ENCODE measurements at places on chromosomes 11 and 22.
A peak's percentile ranks its signal among the peaks of the same experiment; 100 is the strongest.

GRCh38 chr11:116881143-116881542 is 43.7 kb upstream of the APOA1 start:
- DNase-seq, result no peak

DNA sequence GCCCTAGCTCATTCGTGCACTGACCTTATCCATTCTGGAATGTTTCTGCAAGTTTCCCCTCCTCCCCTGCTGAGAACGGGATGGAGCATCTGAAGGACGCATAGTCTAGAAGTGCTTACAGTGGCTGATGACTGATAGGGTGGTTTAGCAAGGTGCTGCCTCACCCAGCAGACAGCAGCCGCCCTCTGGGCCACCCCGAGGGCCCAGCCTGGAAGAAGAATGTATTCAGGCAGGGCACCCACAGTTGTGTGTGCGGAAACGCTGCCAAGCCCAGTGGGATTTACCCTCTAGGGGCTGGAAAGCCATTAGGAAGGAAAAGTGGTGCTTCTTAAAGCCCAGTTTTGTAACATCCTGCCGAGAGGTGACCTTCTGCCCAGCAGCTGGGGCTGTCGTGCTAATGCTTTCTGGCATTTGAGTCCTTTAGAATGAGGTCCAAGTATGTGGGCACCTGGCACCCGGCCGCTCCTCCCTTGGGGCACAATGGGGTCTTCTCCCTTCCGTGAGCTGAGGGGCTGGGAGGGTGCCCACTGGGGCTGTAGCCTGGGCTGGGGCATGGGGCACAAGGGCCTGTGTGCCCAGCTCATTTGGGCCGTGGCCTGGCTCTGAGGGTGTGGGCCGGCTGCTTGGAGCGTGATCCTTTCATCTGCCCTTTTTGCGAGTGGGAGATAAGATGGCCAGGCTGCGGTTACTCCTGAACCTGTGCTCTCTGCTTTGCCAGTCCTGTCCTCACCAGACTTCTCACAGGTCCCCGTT is 14.4 kb downstream of the FBLN1 start:
- DNase-seq, result peak; percentile 72

- no peak for DNase-seq
These were observed 162.3 kb upstream of the GRK3 start for GRCh38 chr22:25402160-25402500.

DNA sequence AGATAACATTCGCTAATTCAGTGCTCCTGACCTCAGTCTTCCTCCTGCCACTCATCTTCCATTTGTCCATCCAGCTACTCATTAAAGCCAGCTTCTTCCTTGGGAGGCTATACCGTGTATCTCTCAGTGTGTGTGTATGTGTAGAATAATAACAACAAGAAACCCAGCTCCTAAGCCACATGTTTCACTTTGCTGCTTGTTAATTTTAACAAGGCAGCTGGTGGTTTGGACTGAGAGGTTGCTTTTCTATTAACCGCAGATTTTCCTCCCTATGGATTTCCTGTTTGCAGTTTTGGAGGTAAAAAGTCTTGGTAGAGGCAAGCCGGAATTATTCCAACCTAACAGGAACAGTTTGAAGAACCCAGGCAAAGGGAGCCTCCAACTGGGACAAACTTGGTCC is 165.0 kb downstream of the ADAMTS15 start:
- DNase-seq, result no peak

GRCh38 chr11:133318221-133318620 is 214.1 kb downstream of the OPCML start:
- DNase-seq, result no peak

GRCh38 chr11:116078101-116078591 is 573.9 kb upstream of the CADM1 start:
- peak; percentile 19 for DNase-seq

DNA sequence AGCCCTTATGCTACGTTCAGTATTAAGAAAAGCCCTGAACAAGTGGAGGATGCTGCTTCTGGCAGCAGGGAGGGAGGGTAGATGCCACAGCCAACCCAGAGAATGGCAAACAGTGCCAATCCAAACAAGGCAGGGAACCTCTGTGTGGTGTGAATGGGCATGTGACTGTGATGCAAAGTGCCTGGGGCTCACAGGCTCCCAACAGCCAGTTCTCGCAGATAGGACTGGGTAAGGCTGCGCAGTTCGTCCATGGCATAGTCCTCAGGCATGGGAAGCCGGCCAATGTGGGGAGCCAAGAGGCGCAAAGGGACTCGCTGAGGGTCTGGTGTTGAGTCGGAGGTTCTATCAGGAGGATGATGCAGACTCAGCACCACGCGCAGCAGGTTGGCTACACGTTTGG is 4.8 kb upstream of the CHRNA10 start:
- no peak for DNase-seq

GRCh38 chr11:100810146-100810545 is 123.1 kb downstream of the ARHGAP42 start:
- peak; percentile 52 for DNase-seq

DNA sequence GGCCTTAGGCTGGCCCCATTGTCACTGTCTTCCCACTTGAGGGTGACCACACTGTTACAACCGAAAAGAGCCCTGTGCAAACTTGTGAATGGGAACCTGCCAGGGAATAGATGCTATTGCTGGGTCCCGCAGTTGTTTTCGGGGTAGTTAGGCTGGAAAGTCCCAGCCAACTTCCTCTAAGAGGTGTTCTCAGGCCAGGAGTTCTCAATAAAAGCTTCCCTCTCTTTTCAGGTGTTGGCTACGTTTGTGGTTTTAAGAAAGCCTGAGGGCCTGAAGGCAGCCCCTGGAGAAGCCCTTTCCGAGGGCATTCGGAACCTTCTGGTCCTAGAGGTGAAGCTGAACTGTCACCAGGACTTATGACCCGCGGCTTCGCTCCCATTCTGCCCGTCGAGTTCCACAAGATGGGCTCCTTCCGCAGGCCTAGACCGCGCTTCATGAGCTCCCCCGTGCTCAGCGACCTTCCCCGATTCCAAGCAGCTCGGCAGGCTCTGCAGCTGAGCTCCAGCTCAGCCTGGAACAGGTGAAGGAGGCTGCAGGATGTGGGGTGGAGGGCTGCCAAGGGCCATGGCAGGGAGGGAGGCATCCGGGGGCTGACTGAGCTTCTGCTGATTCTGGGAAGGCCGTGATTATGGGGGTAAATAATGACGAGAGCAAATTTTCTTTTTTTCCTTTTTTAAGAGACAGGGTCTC is 104.8 kb downstream of the PRR5L start:
- no peak for DNase-seq

DNA sequence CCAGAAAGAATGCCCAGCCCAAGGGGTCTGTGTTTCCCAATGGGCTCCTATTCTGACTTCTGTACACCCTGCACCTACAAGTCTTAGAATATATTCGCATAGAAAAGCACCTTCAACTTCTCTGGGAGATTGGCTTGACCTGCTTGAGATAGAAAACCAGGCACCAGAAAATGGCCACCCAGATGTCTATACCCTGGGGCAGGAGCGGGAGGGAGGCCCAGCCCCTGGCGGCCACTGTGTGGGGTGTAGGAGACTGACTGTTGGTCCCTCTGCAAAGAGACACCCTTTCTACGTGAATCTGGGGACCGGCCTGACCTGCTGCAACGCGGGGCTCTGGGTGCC is 8.5 kb downstream of the DENND6B start:
- DNase-seq, result no peak

DNA sequence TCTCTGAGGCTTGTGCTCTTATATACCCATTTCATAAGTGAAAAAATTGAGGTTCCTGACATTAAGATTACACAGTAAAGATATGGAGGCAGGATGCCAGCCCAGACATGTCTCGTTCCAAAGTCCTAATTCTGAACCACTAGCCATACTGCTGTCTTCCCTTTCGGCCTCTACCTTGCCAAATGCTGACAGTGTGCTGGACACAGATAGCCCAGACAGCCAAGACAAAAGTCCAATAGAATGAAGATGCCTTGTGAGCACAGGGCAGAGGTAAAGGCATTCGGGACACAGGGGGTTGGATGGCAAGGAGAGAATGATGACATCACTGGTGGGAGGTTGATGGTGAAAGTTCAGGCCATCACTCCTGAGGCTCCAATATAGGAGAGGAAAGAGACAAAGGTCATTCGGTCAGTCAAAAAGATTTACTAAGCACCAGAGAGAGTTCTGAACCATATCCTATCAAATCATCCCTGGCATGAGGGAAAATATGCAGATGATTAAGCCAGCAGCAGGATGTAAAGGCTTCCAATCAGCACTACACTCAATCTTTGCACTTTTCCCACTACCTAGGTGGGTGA is 174.0 kb upstream of the MTMR2 start:
- DNase-seq, result peak; percentile 46

- DNase-seq, result no peak
These were observed 5.0 kb downstream of the KCNJ11 start for GRCh38 chr11:17383461-17383860.

- no peak for DNase-seq
These were observed 119.6 kb downstream of the DYNC2H1 start for GRCh38 chr11:103228807-103229206.

DNA sequence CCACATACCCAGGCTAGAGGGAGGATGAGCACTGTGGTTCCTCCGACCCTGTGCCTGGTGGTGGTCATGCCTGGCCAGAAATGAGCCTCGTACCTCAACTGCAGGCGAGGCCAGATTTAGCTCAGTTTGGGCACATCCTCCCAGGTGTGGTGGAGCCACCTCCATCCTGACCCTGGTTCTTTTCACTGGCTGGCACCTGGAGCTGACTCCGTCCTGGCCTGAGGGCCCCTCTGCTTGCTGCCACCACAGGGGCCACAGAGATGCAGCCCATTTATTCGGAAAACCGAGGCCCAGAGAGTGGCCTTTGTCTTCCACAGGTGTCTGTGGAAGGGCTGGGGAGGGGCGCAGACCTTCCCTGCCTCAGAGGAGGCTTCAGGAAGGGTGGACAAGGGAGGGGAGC is 9.0 kb upstream of the ARFGAP3 start:
- DNase-seq, result no peak

- peak; percentile 5 for DNase-seq
These were observed 734 bp upstream of the TMEM123 start for GRCh38 chr11:102453302-102453695.
